ENCODE measurements at places on chromosomes 1 and 21.
A peak's percentile ranks its signal among the peaks of the same experiment; 100 is the strongest.

GRCh38 chr1:67682659-67683197 is 2.3 kb upstream of the GADD45A start:
- peak; percentile 87 for DNase-seq

DNA sequence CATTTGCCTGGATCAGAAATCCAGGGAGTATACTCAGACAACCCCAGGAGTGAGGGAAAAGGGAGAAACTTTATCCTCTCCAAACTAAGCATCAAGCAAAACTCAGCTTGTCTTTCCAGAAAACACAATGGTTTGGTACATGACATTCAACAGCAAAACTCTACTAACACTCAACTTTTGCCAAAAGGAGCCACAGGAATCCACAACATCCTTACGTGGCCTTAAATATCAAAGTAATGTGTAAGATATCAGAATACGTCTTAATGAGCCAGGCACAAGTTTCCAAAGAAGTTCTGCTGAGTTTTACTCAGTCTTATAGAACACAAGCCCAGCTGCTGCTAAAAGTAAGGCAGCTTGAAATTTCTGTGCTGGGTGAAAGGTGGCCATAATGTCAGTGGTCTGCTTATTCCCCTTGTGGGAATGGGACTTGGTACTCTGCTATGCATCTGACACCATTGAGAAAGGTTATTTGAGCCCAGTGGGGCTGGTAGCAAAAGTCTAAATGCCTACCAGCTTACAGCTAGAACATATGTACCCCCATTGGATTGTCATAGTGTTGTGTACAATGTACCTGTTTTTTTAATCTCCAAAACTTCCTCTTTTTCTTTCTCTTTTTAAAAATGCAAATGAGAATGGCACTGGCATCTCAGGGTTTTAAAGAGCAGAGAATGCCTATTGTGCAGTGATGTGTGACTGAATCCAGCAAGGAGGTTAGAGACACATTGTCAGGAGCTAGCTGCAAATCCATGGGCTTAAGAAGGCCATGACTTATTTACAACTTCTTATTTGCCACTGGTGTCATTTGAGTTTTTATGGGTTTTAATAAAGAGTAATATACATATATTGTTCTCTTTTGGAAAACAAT is 62.0 kb upstream of the ST6GALNAC3 start:
- DNase-seq: peak; percentile 60

GRCh38 chr1:222454782-222455181 is 93.1 kb downstream of the HHIPL2 start:
- DNase-seq: peak; percentile 61

DNA sequence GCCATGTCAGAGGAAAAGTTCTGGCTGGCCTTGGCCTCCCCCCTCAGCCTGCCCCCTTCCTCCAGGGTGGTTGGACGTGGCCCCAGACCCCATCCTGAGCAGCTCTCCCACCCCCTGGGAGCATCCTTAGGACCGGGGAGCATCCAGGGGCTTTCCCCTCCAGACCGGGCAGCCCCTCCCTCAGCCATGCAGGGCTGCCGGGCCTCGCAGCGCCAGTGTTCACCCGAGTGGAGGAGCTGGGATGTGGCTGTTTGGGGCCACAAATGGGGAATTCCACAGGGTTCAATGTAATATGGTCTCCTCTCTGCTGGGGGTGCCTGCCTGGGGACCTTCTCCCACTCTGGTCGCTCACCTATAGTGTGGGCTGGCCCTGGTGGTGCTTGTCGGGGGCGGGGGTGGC is 4.2 kb upstream of the PFKL start:
- DNase-seq: no peak

GRCh38 chr1:40876891-40877290 is 14.7 kb upstream of the CITED4 start:
- DNase-seq: peak; percentile 18

DNA sequence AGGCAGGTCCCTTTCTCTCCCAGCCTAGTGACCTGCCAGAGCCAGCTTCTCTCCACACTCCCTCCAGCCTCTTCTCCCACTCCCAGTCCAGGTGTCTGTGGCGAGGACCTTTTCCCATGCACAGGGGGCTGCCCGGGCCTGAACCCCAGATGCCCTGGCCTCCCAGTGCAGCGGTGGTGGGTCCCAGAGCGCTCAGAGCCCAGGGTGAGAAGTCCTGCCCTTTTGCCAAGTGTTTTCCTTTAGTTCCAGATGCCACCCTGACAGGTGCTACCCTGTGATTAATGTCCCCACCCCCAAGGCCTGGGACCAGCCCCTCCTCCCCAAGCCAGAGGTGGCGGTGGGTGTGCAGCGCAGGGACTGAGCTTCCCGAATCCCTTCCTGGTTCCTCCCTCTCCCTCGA is 90.4 kb downstream of the PAX7 start:
- DNase-seq: no peak

Measured in fibroblast of upper back skin (primary cell).